ENCODE measurements at places on chromosomes 3 and 15.

GRCh38 chr3:102225407-102226132, 209.2 kb upstream of the ZPLD1 start:
- no peak for DNase-seq

GRCh38 chr3:57556459-57557084, 498 bp downstream of the PDE12 start:
- peak; percentile 34 for DNase-seq

DNA sequence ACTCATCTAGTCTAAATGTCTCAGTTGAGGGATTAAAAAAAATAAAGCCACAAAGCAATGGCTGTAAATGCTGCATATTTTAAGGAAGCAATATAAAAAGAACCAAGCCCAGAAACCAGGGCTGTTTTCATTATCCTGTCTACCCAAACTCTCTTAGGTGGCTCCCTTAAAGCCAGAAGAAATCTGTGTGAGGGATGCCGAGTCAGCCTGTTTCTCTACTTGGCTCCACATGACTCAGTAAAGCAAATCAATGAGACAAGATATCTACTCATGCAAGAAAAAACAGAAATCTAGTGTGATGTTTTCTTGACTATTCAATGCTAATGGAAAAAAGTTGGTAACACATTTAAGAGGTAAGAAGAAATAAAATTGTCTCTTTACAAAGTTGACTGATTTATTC, 296.2 kb downstream of the ZBTB20 start:
- DNase-seq, result no peak

- DNase-seq, result no peak
Observed at GRCh38 chr3:40800343-40800742, 275.6 kb downstream of the ZNF621 start.

DNA sequence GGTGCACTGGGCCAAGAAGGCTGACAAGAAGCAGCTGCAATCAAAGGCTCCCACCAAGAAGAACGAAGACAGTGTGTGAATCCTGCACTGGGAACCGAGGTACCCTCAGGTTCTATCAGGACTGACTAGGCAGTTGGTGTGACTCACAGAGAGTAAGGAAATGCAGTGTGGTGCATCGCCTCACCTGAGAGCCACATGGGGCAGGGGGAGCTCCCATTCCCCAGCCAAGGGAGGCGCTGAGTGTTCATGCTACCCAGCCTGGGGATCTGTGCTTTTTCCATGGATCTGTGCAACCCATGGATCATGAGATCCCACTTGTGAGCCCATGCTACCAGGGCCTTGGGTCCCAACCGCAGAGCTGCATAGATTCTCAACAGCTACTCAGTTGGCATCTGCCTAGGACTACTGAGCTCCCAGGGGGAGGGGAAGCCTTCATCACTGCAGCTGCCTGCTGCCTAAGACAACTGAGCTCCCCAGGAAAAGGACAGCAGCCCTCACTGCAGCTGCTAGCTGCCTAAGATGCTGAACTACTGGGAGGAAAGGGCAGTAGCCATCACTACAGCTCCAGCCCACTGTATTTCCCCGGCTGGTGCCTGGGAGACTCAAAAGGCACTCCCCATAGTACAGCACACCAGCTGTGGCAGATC, 6.9 kb upstream of the PLSCR2 start:
- DNase-seq, result no peak

GRCh38 chr15:31925541-31925940, 104.8 kb upstream of the CHRNA7 start:
- DNase-seq, result no peak

DNA sequence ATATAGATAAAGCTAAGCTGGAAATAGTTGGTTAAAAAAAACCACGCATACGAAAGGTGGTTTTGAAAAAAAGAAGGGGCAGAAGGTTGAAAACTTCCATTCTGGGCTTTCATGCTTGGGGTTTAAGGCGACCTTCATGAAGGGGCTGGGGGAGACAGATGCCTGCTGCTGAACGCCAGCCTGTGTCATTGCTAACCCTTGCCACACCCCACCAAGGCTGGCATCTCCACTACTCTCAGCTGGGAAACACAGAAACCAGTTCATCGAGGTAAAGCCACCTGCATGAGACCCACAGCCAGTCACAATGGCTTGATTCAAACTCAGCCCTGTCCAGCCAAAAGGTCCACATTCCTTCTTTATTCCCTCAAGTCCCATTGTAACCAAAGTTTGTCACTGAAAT, 78.7 kb downstream of the ADAMTS17 start:
- DNase-seq, result no peak

- no peak for DNase-seq
Observed at GRCh38 chr3:171257251-171258203, 202.7 kb downstream of the TNIK start.

DNA sequence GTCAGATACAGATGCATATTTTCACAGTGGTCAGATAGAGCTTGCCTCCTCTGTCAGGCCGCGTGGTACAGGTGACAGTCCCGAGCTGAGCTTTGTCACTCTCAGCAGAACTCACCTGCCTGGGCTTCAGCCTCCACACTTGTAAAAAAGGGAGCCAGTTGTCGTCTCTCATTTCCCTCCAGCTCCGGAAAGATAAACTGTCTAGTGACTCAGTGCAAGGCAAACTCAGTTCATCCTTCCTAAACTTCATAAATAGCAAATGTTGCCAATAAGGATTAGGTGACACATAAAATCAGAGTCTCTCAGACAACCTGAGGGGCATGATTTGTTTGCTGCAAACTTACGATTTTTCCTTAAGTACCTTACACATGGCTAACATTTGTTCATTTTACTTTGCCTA, 116.8 kb downstream of the GABRB3 start:
- DNase-seq, result no peak

DNA sequence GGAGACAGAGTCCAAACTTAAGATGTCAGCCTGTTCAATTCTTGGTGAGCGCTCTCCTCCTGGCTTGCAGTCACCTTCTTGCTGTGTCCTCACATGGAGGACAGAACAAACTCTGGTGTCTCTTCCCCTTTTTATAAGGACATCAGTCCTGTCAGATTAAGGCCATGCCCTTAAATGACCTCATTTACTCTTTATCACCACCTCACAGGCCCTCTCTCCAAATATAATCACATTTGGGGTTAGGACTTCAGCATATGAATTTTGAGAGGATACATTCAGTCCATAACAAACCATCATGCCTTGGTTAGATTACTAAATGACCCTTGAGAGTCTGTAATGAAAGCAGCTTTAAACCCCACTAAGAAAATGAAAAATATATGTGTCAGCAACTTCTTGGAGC, 175.2 kb downstream of the TAFA4 start:
- DNase-seq, result no peak
